GF-D8 (cell line): ENCODE measurements at places on chromosomes 12 and 14.

DNA sequence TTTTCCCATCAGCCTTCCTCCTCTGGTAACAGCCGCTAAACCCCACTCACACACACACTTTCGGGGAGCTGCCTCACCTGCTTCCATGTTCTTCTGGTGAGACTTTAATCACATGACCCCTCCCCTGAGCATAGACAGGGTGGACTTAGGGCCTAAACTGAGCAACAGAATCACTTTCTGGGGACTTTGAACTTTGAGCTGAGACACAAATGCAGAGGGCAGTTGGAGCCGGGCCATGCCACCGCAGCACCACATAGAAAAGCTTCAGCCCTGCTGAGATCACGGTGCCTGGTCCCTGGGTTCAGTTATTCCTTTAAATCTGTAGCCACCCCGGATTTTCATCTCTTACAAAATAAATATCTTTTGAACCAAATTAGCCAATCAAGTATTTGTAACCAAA is 18.4 kb upstream of the MAP3K9 start:
- DNase-seq: no peak

DNA sequence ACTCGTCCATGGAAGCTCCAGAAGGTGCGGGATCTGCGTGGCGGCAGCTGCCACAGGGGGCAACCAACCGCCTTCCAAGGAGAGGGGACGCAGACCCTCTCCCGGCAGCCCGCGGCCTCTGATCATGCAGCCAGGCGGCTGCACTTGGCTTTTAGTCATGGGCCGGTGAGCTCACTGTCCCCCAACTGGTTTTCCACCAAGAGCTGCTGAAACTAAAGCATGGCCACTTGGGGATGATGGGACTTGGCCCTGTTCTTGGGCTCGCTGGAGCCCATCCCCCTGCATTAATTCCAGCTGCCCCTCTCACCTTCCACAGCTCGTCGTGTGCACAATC is 39.1 kb downstream of the CCDC85C start:
- no peak for DNase-seq

- DNase-seq: no peak
Measured at GRCh38 chr14:102805371-102805891, 28.2 kb downstream of the TRAF3 start.

DNA sequence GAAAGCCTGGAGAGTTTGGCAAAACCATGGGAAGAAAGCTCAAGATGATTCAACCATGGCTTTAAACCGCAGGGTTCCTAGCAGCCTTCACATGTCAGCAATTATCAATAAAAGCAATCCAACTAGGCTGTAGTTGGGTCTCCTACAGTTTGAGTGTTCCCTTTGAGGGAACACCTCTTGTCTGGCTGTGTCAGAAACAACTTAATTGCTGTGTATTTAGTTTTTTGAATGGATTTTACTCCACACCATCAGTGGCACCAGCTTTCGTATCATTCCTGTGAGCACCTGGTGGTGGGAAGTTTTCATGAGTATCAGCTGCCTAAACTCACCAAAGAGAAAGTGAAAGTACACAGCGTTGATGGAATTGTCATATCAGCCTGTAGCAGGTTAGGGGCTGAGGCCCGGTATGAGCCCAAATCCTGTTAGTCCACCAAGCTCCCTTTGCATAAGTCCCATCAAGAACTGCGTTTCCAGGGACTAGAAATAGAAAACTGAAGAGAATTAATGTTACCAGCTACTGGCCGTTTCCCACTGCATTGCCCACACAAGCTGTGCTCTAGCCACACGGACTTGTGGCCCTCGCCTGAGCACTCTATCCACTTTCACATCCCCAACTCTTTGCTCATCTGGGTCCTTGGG is 10.9 kb upstream of the IL26 start:
- DNase-seq: no peak

- no peak for DNase-seq
Measured at GRCh38 chr12:103707446-103707845, 120.4 kb downstream of the STAB2 start.

GRCh38 chr12:55996201-55996714 is 818 bp upstream of the SUOX start:
- no peak for DNase-seq

GRCh38 chr14:82720946-82721345 is 1187.3 kb upstream of the SEL1L start:
- no peak for DNase-seq

DNA sequence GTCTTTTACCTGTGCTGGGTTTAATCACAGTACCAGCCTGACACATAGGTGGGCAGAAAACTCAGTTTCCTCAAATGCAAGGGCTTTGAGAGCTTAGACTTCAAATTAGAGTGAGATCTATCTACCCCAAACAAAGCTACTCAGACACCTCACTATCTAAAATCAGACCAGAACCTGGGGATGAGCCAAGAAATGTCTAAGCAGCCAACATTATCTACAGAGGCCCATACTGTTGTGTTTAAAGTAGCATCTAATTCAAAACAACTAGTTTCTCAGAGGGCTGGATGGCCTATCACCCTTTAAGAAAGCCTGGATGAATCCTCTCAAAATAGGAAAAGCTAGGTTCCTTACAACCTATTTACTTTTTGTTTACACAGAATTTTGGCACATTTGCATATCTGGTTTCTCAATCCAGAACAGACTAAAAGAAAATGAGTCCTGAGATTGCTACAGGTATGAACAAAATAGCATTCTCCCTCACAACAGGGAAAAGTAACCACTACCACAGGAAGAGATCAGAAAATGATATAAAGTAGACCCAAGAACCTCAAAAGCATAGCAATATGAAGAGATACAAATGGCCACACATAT is 142.4 kb downstream of the ZFP36L1 start:
- DNase-seq: no peak

DNA sequence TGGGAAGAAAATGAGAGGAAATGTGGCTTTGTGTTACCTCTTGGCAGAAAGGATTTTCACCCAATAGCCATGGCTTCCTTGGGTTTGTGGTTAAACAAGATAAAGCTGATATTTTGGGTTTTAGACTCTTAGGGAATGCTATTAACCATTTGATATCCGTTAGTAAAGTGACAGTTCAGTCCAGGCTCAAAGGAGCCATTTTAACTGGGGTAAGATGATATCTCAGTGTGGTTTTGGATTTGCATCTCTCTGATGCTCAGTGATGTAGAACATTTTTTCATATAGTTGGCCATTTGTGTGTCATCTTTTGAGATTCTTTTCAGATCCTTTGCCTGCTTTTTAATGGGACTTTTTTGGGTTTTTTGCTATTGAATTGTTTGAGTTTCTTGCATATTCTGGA is 30.1 kb downstream of the IFT43 start:
- no peak for DNase-seq

DNA sequence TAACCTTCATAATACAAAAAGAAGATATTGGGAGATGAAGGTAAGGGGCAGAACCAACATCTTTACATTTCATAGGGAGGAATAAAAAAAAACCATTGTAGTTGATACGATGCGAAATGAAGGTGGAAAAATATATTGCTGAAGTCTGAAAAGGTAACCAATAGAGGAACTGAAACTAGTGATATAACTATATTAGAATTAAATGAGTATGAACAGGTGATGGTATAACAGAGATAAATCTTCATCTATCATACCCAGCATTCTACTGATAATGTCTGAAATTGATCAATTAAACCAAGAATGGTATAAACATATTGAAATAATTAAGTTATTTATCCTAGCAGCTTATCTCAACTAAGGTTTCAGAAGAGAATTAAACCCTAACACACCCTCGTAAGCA is 332.1 kb downstream of the NELL2 start:
- no peak for DNase-seq

GRCh38 chr14:81311778-81312177 is 88.3 kb downstream of the STON2 start:
- no peak for DNase-seq
